ENCODE measurements at places on chromosomes 2 and 18. TPM values are rescaled to one million over a fixed set of nuclear protein-coding genes. Genes with fewer than 3 reads are reported as not detected.

DNA sequence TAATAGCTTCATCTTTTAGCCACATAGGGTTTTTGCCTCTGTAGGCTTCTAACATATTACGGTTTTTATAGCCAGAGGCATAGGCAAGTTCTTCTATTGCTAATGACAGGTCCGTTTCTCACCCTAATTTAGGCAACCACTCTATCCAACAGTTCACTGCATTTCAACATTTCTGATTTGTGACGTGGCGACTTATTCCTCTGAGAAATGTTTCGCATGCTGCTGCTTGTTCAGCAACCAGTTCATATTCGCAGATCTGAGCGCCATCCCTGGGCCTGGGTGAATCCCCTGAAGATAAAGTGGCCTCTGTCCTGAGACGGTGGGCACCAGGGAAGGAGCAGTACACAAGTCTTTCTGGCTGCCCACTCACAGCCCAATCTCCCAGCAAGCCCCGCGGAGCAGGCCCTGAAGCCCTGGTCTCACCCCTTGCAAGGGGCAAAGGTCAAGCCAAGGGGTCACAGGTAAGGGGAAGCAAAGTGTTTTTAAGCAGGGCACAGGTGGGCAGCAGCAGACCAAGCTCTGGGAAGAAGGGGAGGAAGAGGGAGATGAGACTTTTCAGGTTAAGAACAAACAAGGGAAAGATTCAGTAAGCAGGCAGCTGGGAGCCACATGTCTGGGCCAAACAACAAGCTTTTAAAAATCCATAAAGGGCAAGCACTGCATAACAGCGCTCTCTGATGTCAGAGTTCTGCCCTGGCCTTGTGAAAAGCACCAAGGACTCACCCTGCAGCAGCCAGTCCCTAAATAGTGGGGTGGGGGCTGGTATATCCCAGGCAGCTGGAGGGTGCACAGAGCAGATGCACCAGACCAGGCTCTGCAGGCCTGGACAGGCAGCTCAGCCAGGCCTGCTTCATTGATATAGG, 10.8 kb upstream of the COX7A2L start:
- DNase-seq, result no peak

GRCh38 chr2:99933894-99934650, 208.3 kb downstream of the AFF3 start:
- DNase-seq, result no peak

- no peak for DNase-seq
These were observed 90.7 kb downstream of the DPP4 start for GRCh38 chr2:161983331-161983651.

DNA sequence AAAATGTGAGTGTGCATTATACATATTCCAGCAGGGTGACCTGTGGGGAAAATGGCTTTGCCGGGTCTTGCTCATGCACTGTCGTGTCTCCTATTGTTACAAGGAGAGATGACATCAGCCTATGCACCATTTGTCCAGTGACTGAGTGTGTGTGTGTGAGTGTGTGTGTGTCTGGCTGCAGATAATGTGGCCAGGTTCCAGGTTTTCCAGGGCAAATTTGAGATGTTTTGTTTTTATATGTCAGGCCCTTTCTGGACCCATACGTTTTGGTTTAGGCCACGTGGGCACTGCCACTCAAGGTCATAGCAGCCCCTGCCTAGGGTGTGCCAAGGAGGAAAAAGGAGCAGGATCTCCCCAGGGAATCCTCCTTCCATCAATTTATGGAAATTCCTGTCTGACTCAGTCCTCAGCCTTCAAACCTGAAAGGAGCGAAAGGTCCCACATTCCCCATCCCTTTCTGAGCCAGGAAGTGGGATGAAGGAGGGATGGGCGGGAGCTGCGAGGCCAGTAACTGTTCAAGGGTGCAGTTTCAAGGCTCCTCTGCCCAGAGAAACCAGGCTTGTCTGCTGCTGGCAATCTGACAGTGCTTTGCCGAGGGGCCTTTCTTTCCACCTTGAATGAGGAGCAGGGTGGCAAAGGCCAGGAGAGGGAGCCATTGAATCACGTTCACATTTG, 93.0 kb upstream of the SMAD2 start:
- no peak for DNase-seq

GRCh38 chr18:905948-906415, 1.3 kb downstream of the ADCYAP1 start:
- no peak for DNase-seq

DNA sequence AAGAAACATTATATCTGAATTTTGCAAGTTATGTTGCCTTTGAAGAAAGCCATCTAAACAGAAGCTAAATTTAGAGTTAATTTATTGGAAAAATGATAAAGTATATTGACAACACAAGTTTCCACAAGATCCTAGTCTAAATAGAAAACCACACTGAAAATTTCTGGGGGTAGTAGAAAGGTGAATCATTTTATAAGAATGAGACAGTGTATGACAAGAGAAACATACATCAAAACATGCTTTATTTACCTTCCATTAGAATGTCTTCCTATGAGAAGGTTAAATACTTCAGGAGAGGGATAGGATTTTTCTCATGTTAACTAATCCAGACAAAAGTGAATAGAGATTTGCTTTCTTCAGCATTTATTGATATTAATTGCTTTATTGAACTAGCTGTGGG, 1389.8 kb upstream of the ZEB2 start:
- no peak for DNase-seq

- no peak for DNase-seq
These were observed 24.4 kb downstream of the ARL5A start for GRCh38 chr2:151803811-151804210.

GRCh38 chr18:11523804-11524203, 85.6 kb upstream of the SLC35G4 start:
- DNase-seq, result no peak

GRCh38 chr2:174153757-174154680, 94.3 kb downstream of the OLA1 start:
- no peak for DNase-seq

- peak; percentile 17 for DNase-seq
These were observed 55.2 kb upstream of the COBLL1 start for GRCh38 chr2:164896634-164897355.

GRCh38 chr2:120546048-120546864, 189.4 kb upstream of the GLI2 start:
- DNase-seq, result no peak

GRCh38 chr2:81266106-81266505, 961.6 kb upstream of the LRRTM1 start:
- DNase-seq, result no peak

DNA sequence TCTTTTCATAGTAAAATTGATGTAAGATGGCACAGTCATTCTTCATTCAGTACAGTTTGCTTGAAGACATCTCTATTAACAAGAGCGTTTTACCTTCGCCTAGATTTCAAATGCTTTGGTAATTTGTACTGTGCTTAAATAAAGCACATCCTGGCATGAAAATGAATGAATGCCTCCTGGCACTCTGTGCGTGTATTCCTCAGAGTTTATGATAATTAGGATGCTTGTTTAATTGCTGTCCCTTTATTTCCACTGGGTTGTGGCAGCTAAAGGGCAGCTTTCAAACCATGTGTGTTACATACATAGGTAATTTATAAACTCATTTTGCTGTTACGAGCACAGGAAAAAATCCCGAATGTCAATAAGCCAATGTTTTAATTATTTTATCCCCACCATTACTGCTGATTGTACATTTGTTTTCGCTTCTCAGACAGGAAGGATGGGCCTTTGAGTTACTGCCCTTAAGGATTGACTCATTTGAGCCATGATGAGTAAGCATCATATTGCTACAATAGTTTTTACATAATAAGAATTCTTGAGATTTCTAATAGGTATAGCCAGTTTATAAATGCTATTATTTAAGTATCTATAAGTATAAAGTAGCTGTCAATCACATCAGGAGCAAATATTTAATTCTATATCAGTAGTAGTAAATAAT, 516.5 kb downstream of the XIRP2 start:
- no peak for DNase-seq

DNA sequence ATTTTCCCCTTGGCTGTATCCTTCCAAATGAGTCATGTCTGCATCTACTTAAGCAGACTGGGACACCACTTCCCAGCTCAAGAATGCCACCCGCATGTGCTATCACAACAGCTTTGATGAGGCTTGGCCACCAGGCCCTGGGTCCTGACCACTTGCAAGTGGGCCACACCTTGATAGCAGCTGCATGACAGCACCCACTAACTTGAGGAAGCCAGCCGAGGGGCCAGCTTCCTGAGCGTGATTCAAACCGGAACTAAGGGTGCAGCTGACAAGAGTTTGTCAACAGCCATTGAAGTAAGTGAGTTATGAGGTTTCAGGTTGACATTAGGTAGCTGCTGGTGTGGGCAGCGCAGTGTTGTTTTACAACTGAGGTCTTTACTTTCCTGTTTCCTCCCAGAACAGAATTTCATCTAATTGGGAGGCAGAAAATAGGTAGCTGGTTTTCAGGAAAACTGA, 54.4 kb downstream of the EPHA4 start:
- peak; percentile 72 for DNase-seq

GRCh38 chr2:215787025-215787424, 226.3 kb downstream of the MREG start:
- DNase-seq, result no peak

DNA sequence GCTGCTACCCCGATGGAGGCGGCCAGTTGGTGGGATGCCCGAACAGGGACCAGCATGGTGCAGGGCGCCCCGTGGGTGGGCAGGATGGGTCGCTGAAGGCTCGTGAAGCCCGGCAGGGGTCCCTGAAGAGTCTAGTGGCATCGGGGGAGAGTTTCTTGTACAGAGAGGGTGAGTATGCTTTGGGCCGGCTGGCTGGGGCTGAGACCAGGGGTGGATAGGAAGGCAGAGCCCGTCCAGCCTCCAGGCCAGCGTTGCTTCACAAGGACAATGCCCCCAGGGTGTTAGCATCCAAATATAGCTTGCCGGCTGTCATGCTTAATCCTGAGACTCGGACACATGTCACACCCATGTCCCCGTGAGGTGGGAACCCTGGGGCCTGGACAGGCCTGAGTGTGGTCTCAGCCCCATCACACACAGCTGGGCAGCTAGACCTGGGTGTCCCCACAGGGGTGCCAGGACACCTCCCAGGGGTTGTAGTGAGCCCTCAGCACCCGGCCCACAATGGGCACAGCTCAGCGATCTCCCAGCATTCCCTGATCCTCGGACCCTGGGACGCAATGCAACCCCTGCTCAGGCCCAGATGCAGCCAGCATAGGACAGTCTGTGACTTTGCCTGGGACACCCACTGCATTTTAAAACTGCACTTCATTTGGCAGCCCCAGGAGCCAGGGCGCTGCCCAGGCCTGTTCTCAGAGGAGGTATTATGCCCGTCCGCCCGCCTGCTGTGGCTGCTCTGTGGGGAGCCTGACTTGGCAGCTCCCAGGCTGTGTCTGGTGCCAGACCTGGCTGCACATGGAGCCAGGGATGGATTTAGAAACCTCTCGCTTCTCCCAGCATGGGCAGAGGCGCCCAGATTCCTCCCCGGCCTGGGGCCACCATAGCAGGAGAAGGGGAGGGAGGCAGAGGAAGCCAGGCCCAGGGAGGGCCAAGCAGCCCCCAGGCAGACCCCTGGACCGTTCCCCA, 36.4 kb downstream of the RAMP1 start:
- DNase-seq, result no peak

DNA sequence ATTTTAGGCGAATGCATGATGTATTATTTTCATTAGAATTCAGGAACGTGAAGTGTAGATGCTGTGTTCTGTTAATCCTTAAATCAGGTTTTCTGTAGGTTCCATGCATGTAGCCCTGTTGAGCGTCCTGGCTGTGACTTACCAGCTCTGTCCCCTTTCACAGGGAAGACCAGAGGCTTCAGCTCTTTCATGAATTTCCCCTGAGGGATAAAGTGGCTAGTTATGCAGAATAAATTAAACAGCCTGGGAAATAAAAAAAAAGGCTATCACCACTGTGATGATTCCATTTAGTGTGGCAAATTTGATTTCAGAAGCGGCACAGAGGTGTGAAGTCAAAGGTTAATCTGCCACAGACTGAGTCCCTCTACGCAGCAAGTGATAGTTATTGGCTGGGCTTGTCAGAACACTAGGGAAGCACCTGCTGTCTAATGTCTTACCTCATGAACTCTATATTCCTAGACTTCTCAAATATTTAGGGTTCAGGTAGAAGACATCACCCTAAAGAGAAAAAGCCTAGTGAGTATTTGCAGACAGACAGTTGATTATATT, 61.6 kb upstream of the LINC00305 start:
- no peak for DNase-seq

DNA sequence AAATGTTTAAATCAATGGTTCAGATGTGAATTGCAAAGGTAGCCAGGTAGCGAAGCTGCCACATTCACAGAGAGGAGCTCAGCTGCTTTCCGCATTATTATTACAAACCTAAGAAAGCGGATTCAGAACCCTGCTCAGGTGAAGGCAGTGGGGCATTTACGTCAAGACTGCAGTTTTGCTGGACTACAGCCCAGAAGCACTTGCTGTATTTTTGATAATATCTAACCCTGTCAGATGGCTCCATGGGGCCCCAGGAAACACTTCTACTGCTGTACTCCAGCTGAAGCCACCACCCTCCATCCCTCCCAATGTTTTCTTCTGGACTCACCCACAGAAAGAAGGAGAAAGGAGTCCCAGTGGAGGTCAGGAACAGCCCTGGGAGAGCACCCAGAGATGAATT, 96.9 kb downstream of the TPO start:
- DNase-seq, result no peak

DNA sequence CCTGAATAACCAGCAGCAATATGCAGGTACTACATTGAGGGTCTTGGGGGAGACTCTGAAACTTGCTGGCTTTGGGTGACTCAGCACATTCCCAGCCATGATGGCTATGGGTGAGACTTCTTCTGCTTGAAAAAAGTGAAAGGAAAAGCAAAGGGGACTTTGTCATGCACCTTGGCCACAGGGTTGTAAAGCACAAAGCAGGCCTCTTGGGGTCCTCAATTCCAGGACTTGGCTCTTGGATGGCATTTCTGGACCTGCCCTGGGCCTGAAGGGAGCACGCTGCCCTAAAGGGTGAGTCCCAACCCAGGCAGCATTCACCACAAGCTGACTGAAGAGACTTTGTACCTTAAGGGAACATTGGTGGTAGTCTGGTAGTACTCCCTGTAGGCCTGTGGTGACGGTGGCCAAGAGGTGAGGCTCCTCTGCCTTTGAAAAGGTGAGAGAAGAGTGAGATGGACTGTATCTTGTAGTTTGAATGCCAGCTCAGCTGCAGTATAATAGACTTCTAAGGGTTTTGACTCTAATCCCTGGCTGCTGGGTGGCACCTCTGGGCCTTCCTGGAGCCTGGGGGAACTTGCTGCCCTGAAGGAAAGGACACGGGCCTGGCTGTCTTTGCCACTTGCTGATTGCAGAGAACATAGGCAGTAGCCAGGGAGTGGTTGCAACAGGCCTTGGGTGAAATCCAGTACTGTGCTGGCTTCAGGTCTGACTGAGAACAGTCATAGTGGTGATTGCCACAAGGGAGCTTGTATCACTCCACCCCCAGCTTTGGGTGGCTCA, 36.5 kb upstream of the CYTIP start:
- DNase-seq, result no peak

Gene CFC1
- total RNA-seq, result not detected

Gene RESP18
- total RNA-seq, result not detected

Gene ICA1L
- 6.8 TPM for total RNA-seq

Gene KCNJ3
- 0.58 TPM for total RNA-seq

Gene PDCD1
- total RNA-seq, result 0.87 TPM

Gene CBLN2
- not detected for total RNA-seq

Gene SPDYA
- total RNA-seq, result 2.8 TPM

Gene DUSP2
- total RNA-seq, result 74.9 TPM

Gene ALPI
- total RNA-seq, result not detected

Gene GPD2
- total RNA-seq, result 26.8 TPM

Gene CTNNA2
- total RNA-seq, result not detected

All from B cell (primary cell).